ENCODE measurements at places on chromosomes 7 and 10.

DNA sequence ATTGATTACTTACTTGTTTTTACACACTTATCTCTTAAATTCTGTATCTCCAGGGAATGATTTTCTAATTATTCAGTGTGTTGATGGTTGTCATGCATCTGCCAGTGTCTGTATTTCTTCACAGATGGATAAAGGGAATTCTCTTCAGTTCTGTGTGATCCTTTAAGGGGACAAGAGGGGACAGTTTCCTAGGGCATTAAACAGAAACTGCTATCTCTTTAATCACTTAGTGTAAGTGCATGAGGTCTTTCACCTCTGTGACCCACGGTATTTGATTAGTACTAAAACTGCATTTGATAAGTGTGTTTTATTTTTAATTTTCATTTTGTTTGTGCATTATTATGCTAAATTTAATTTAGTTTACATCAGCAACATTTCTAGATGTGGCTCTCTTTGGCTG is 26.6 kb upstream of the SEMA3D start:
- no peak for DNase-seq

- no peak for DNase-seq
These were observed 612.6 kb upstream of the FOXK1 start for GRCh38 chr7:4069268-4070095.

GRCh38 chr7:121938429-121938996 is 65.6 kb downstream of the PTPRZ1 start:
- no peak for DNase-seq

GRCh38 chr7:134891696-134892678 is 94.3 kb upstream of the AGBL3 start:
- no peak for DNase-seq

- no peak for DNase-seq
These were observed 3.4 kb downstream of the PDGFA start for GRCh38 chr7:516216-516605.

DNA sequence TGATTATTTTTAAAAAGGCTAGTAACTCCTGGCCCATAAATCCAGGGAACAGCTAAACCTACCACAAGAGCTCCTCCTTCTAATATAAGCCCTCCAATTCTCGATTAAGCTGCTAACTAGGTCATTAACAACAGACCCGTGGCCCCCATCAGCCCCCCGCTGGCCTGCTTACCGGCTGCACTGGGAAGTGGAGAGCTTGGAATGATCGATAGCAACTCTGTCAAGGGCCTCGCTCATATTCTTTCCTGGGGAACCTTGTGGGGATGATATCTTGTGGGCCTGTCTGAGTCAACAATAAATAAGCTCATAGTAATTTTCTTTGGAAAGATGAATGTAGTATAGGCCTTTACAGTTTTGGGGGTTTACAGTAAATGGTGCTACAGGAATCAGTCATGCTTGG is 353.5 kb downstream of the TCERG1L start:
- DNase-seq: no peak

GRCh38 chr10:23432639-23433038 is 6.2 kb upstream of the OTUD1 start:
- no peak for DNase-seq

DNA sequence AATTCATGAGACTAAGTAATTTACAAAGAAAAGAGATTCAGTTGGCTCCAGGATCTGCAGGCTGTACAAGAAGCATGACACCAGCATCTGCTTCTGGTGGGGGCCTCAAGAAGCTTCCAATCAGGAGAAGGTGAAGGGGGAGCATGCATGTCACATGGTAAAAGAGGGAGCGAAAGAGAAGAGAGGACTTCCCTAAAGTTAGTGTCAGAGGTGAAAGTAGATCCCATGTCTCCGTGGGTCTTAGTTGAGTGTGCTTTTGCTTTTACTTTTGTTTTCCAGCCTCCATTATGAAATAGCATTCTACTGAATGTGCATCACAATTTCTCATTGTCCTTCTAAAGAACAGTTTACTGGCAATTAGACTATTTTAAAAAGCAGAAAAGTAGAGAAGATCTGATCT is 213.6 kb upstream of the FZD1 start:
- DNase-seq: no peak

DNA sequence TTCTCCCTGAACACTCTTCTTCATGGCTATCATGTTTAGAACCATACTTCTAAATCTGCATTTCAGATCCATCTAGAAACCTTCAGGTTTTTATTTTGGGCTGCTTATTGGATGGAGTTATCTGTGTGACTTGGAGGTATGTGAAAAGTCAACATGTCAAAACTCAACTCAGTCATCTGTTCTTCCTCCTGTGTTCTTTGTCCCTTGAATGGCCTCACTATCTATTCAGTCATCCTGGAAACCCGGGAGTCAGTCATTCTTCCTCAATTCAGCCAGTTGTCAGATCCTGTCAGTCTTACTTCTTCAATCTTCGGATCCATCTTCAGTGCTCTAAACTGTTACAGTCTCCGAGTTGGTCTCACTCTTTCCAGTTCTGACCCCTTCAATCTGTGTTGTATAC is 52.2 kb downstream of the VKORC1L1 start:
- no peak for DNase-seq

DNA sequence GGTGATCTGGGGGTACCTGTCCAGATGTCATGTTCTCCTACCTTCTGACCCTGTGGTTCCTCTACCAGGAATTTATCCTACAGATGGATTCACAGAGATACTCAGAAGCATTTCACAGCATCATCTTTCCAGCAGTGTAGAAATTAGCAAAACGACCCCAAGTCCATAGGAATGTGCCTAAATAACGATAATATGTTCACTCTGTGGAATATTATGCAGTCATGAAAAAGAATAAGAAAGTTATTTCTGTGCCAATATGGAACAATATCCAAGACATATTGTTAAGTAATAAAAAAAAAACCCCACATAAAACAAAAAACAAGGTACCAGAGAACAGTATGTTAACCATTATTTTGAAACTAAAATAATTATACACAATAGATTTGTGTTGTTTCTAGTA is 123.8 kb upstream of the SDK1 start:
- no peak for DNase-seq

GRCh38 chr10:48414778-48415177 is 108.3 kb downstream of the MAPK8 start:
- no peak for DNase-seq

GRCh38 chr10:79380946-79381721 is 33.9 kb downstream of the PPIF start:
- DNase-seq: no peak

GRCh38 chr7:28784171-28784902 is 173.8 kb downstream of the TRIL start:
- no peak for DNase-seq

DNA sequence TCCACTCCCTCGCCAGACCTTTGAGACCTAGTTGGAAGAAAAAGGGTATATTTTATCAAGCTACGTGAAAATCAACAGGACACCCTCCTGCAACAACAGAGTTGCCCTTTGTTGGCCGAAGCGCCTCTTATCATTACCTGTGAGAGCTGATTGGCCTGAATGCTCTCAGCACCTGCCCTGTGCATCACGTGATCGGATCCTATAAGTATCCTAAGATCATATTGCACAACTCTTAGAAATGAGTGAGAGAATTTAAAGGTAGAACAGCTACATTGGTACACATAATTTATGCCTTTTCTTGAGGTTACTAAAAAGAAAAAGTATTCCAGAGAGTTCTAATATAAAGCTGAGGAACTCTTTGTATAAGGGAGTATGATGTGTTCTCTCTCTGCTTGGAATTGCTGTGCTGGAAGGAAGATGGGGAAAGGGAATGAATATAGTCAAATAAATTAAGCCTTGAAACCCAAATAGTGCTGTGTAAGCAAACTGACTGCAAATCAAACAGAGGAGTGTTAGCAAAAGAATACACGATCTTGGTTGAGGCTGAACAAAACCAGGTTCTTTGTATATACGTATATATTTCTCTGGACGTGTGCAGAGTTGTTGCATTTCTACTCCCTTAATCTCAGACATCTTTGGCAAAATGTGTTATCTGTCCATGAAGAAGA is 69.3 kb downstream of the LRRC4 start:
- DNase-seq: no peak

GRCh38 chr10:43212043-43212721 is 54.7 kb downstream of the RASGEF1A start:
- no peak for DNase-seq

DNA sequence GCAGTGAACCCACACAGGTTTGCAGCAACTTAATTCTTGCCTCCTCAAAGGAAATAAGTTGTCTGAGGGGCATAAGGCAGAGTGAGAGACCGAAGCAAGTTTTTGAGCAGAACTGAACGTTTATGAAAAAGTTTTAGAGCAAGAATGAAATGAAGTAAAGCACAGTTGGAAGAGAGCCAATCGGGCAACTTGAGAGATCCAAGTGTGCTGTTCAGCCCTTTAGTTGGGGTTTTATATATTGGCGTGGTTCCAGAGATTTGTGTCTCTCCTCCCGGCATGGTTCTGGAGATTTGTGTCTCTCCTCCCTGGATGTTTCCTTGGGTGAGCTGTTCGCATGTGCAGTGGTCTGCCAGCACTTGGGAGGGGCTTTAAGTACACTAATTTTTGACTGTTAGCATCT is 141.4 kb upstream of the DGKB start:
- DNase-seq: no peak

- DNase-seq: no peak
These were observed 208.7 kb upstream of the ZNF32 start for GRCh38 chr10:43857206-43857930.

DNA sequence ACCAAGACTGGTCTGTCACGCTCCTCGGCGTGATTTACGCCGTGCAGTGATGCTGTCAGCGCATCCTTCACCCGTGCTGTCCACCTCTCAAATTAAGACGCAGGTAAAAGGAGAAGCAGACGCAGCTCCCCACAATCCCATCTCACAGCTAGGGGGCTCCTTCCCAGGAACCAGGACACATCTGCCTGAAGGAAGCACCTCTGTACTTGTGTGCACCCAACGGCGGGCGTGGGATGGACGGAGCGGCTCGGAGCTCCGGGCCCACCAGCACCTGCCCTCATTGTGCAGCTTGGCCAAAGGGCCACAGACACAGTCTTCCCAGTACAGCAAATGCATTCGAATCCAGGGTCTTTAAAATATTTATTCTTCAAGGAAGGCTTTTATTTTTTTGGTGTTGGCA is 55.3 kb downstream of the STK32C start:
- no peak for DNase-seq

GRCh38 chr7:43385856-43386255 is 197.1 kb upstream of the STK17A start:
- no peak for DNase-seq

GRCh38 chr7:116505823-116506222 is 6.3 kb downstream of the CAV2 start:
- DNase-seq: no peak

DNA sequence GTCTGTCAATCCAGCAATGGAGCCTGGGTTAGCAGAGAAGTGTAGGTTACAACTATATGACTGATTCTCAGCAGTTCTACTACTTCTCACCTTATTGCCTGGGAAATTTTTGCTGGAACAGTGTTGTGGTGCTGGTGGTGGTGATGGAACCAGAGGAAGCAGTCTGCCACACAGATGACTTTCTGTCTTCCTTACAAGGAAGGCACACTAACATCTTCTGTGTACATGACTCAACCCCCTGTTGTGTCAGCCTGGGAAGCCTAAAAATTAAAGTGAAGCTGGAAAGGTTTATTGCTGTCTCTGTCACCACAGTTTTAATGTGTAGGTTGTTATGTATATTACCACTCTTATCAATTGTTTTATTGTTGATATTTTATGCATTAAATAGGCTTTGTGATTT is 40.3 kb downstream of the ANKRD7 start:
- DNase-seq: no peak

- DNase-seq: no peak
These were observed 504.1 kb downstream of the SDK1 start for GRCh38 chr7:3805151-3805550.
